ENCODE measurements at places on chromosomes 1 and 21.

DNA sequence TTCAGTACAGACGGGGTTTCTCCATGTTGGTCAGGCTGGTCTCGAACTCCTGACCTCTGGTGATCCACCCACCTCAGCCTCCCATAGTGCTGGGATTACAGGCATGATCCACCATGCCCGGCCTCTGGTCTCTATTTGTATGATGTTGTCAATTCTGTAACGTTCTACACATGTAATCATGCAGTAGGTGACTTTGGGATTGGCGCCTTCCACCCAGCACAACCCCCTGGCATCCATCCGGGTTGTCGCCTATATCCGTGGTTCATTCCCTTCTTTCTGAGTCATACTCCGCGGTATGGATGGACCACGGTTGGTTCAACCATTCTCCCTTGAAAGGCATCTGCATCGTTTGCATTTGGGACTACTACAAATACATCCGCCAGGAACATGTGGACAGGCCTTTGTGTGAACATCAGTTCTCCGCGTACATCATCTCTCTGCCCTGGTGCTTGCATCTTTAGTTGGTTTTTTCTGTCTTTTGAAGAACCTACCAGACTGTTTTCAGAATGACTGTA is 72.1 kb downstream of the PDE9A start:
- no peak overlapping the region for H3K27ac ChIP-seq
- no peaks in the 10 kb centered on the region for H3K36me3 ChIP-seq
- no peak for DNase-seq
- peaks cover 13% of the 10 kb centered on the region for H3K4me1 ChIP-seq
- H3K27me3 ChIP-seq = peaks cover 7% of the 10 kb centered on the region

GRCh38 chr1:156742017-156742416 is 1.1 kb upstream of the MRPL24 start:
- DNase-seq = no peak
- H3K27me3 ChIP-seq = peaks cover 7% of the 10 kb centered on the region
- peak overlapping the region; percentile 99 for H3K4me3 ChIP-seq
- peaks cover 41% of the 10 kb centered on the region for H3K4me1 ChIP-seq

DNA sequence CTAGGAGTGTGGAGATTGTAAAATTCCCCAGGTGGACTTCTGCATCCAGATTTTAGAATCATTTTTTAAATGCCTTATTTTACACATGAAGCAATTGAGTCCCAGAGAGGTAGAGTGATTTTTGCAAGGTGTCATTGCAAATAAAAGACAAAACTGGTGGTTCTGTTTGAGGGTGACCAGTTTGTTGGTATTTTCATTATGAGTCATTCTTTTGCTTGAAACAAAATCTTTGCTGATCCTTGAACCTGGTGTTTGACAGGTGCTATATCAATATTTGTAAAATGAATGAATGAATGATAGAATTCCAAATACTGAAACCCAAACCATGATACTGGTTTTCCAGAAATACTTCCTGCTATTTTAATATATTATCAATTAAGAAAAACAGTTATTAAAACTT is 44.1 kb downstream of the TTC3 start:
- no peak overlapping the region for H3K4me3 ChIP-seq
- H3K27ac ChIP-seq = no peak overlapping the region
- peaks cover 9% of the 10 kb centered on the region for H3K36me3 ChIP-seq
- H3K27me3 ChIP-seq = no peaks in the 10 kb centered on the region

- DNase-seq = no peak
- H3K36me3 ChIP-seq = peaks cover 16% of the 10 kb centered on the region
- H3K27ac ChIP-seq = no peak overlapping the region
- H3K27me3 ChIP-seq = peaks cover 3% of the 10 kb centered on the region
- H3K4me3 ChIP-seq = no peak overlapping the region
- peaks cover 10% of the 10 kb centered on the region for H3K4me1 ChIP-seq
These were observed 39.9 kb downstream of the STPG1 start for GRCh38 chr1:24373710-24374109.

DNA sequence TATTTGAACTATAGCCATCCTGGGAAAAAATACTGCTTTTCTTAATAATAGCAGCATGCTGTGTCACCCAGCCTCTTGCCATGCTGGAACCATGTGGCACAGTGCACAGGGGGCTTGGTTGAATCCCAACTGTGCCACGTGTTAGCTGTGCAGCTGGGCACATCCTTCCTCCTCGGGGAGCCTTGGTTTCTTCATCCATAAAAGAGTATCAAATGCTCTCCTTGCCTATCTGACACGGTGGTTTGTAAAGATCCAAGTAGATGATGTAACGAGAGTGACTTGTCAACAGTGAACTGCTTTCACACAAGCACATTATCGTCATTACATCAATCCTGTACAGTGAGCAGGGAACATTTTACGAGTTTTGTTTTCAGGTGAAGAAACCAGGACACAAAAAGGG is 24.4 kb downstream of the VASH2 start:
- H3K4me1 ChIP-seq = peaks cover 15% of the 10 kb centered on the region
- peaks cover 58% of the 10 kb centered on the region for H3K27me3 ChIP-seq
- H3K36me3 ChIP-seq = no peaks in the 10 kb centered on the region
- H3K4me3 ChIP-seq = no peak overlapping the region
- no peak for DNase-seq
- no peak overlapping the region for H3K27ac ChIP-seq

DNA sequence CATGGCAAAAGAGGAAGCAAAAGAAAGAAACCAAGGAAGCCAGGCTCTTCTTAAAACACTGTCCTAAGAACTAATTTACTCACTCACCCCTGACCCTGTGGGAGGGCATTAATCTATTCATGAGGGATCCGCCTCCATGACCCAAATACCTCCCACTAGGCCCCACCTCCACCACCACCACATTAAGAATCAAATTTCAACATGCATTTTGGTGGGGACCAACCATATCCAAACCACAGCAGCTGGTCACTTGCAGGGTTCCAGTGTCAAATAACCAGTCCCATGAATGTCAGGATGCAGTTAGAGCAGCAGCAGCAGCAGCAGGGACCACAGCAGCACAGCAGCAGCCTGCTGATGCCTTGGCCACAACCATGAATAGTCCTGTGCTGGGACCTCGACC is 83.8 kb downstream of the ZC3H11B start:
- H3K36me3 ChIP-seq = no peaks in the 10 kb centered on the region
- no peaks in the 10 kb centered on the region for H3K4me1 ChIP-seq
- no peak overlapping the region for H3K4me3 ChIP-seq
- no peak overlapping the region for H3K27ac ChIP-seq
- no peak for DNase-seq

DNA sequence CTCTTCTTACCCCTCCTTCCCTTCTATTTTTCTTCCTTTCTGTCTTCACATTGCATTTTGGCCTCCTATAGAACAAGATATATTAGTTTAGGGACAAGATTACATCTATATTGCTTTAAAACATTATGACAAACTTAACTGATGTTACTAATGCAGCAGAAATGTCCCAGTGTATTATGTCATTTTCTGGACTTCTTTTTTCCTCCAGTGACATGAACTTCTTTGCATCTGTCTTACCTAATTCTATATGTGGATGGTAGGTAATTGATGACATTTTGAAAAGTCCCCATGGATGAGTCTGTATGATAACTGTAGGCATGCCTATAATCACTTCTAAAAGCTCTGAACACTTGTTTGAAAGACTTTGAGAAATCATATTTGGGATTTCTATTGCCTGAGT is 89.5 kb downstream of the FNBP1L start:
- H3K4me3 ChIP-seq = no peak overlapping the region
- H3K27me3 ChIP-seq = peaks cover 3% of the 10 kb centered on the region
- DNase-seq = no peak

- no peak overlapping the region for H3K4me3 ChIP-seq
- no peak overlapping the region for H3K27ac ChIP-seq
- no peak for DNase-seq
- H3K4me1 ChIP-seq = peaks cover 17% of the 10 kb centered on the region
- H3K36me3 ChIP-seq = peaks cover 26% of the 10 kb centered on the region
- no peaks in the 10 kb centered on the region for H3K27me3 ChIP-seq
These were observed 32.0 kb downstream of the MACO1 start for GRCh38 chr1:25462732-25463131.

DNA sequence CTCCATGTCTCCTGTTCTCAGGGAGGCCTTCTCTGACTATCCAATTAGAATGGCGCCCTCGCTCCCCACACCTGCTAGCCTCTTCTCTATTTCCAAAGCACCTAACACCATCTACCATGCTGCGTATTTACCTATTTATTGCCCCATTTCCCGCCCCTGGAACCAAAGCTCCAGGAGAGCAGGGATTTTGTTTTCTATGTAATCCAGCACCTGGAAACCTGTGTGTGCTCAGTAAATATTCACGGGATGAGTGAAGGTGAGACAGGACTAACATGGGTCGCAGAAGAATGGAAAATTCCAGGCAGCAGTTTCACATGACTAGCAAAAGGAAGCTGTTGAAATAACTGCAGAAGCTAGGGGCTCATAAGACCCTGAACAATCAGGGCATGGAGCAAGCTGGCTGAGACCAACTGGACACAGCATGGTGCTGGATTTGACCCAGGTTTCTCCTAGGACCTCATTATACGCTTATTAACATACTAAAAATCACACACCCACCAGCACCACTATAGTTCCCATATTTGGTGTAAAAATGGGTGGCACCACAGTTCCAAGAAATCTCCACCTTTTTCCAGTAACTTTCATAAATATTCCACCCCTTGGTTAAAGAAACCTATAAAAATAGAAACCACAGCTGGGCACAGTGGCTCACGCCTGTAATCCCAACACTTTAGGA is 15.1 kb upstream of the TENT5B start:
- H3K4me1 ChIP-seq = peaks cover 16% of the 10 kb centered on the region
- no peak overlapping the region for H3K27ac ChIP-seq
- DNase-seq = no peak
- no peak overlapping the region for H3K4me3 ChIP-seq

DNA sequence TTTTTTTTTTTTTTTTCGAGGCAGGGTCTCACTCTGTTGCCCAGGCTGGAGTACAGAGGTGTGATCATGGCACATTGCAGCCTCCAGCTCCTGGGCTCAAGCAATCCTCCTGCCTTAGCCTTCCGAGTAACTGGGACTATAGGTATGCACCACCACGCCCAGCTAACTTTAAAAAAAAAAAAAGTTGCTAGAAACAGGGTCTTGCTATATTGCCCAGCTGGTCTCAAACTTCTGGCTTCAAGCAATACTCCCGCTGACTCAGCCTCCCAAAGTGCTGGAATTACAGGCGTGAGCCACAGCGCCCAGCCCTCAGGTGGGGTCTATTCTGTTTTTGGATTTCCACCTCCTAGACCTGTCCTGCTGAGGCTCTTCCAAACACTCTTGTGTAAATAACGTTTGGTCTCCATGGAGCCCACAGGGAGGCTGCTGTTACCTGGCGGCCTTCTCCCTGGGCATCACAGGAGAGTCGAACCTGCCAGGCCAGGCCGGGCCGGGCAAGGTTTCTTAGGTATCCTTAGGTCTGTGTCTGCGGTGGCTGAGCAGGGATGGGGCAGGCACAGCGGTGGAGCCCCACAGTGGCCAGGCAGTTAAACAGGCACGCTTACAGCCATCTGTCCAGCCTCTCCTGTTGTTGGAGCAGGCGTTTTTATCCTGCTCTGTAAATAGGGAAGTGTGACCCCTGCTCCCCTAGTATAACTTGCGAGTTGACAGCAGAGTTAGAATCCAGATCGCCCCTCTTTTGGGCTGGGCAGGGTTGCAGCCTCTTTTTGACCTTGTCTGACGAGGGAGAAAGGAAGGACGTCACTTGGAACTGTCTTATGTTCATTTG is 18.8 kb downstream of the PLEKHM2 start:
- peak overlapping the region; percentile 94 for H3K27ac ChIP-seq
- peak overlapping the region; percentile 77 for H3K4me3 ChIP-seq
- peaks cover 12% of the 10 kb centered on the region for H3K36me3 ChIP-seq
- H3K4me1 ChIP-seq = peaks cover 28% of the 10 kb centered on the region
- no peak for DNase-seq

All from HFFc6 (cell line).